ENCODE measurements at places on chromosomes 3 and 15.

GRCh38 chr15:45648521-45649200 lies 13.8 kb downstream of the SQOR start:
- DNase-seq: peak; percentile 81

GRCh38 chr3:129016356-129016719 lies 15.2 kb downstream of the EFCC1 start:
- DNase-seq: no peak

DNA sequence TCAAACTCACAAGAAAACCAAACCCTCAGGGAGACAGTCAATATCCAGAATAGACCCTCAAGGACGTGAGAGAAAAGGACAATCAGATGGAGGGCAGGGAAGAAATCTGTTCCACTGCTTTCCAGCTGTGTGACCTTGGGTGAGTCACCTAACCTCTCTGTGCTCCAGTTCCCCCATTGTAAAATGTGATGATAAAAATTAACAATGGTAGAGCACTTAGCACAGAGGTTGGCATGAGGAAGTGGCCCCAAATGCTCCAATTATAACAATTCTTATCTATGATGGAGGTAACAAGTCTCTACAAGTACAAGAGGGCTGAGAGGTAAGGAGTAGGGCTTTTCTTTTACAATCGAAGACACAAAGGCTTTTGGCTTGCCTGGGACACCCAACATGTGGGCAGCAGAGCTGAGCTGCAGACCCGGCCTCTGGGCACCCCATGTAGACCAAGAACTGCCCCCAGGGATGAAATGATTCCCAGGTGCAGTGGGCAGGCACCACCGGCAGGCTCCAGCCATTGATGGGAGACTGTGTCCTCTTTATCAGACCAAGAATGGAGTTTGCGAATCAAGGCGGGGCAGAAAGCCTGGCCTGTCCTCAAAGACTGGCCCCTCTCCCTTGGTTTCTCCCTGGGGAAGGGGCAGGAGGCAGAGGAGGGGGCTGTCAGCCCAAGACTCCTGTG lies 22.0 kb downstream of the WNT7A start:
- no peak for DNase-seq

DNA sequence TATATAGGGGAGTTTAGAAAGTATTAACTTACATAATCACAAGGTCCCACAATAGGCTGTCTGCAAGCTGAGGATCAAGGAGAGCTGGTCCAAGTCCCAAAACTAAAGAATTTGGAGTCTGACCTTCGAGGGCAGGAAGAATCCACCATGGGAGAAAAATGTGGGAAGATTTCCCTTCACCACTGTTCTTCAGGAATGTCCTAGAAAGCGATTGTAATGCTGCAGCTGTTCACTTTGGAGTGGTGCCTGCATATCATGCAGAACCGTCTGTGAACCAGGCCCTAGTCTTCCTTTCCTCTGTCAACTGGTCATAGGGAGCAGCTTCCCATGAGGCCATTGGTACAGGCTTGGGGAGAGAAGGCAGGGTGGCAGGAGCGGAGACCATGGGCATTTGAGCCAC lies 497.9 kb upstream of the ARPP21 start:
- no peak for DNase-seq

DNA sequence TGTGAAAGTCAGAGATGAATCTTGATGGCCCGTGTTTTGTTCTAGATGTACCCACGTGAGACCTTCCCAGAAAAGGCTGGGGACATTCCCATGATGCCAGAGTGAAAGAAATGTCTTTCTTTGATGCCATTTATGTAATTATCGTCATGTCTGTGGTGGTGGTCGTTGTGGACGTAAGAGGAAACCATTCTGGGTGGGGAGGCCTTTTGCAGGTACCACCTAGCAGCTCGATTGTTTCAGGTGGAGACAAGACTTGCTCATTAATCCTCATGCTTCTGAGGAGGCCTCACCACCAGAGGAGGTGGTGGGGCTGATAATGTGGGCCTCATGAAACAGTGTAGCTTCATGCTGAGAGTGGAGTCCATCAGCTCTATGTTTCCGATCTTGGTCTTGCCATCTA lies 58.1 kb upstream of the USP3 start:
- no peak for DNase-seq

GRCh38 chr3:63370094-63370493 lies 92.0 kb downstream of the SYNPR start:
- DNase-seq: no peak

GRCh38 chr3:181729341-181729869 lies 17.7 kb downstream of the SOX2 start:
- DNase-seq: no peak

- peak; percentile 60 for DNase-seq
Observed at GRCh38 chr3:171132873-171133272, 106.4 kb upstream of the SLC2A2 start.

- DNase-seq: no peak
Observed at GRCh38 chr3:177607589-177607988, 410.3 kb upstream of the TBL1XR1 start.

DNA sequence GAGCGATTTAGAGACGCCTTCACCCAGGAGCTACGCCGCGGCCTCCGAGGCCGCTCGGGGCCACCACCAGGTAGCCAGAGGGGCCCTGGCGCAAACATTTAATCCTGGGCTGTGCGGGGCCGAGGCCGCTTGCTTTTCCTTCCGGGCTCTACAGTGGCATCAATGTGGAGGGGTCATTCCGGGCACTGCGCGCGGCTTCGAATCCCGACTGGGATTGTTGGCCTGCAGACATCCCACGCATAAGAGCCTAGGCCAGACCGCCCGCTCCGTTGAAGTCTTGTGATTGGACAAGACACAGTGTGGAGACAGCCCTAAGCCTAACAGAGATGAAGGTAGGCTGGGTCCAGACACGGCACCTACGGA lies 568 bp upstream of the NCBP2 start:
- no peak for DNase-seq

DNA sequence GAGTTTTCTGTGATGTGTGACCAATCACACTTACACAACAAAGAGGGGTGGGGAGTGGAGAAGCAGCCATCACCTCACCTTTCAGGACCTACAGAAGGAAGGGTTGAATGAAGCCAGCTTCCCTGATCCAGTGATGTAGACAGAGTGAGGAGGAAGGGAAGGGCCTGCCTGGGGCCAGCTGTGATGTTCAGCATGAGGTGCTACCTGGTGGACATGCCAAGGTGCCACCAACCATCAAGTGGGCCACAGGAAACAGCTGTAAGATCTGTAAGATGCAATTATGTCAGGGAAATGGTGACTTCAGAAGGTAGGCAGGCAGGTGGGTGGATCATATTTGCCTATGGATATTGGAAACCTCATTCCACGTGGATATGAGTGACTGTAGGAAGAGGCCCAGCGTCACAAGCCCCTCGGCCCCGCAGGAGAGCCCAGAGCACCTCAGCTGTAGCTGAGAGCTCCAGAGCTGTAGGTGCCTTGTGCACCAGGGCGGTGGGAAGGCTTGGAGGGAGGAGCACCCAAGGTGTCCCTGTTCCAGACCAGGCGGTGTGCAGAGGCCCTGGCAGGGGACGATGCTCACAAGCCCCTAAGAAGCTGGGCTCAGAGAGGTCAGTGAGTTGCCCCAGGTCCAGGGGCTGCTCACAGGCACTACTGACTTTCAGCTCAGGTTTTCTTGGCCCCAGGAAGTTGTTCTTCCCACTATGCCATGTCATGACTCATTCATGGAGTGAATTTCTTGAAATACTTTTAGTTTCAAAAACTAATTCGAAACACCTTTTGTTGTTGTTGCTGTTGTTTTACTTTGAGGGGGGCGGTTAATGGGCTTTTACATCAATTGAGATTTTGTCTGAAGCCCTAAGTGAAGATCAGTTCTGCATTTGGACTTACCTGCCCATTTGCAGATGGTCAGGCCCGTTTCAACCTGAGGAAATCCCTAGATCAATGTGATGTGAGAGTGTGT lies 94.2 kb upstream of the ALDH1A3 start:
- DNase-seq: no peak

DNA sequence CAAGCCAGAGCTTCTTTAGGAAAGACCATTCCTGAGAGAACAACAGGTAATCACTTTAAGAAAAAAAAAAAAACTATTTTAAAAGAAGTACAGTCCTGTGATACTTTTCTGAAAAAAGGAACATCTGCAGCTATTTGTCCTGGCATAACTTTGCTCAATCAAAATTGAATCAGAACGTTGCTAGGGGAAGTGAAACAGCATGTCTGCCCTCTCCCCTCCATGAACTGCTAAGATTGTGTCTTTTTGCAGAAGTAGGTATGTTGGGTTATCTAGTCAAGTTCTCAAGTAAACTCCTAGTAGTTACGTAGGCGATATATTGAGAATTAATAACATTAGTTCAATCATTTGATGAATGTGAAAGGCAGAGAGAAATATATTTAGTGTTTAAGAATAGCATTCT lies 1013.3 kb downstream of the TUSC7 start:
- no peak for DNase-seq

DNA sequence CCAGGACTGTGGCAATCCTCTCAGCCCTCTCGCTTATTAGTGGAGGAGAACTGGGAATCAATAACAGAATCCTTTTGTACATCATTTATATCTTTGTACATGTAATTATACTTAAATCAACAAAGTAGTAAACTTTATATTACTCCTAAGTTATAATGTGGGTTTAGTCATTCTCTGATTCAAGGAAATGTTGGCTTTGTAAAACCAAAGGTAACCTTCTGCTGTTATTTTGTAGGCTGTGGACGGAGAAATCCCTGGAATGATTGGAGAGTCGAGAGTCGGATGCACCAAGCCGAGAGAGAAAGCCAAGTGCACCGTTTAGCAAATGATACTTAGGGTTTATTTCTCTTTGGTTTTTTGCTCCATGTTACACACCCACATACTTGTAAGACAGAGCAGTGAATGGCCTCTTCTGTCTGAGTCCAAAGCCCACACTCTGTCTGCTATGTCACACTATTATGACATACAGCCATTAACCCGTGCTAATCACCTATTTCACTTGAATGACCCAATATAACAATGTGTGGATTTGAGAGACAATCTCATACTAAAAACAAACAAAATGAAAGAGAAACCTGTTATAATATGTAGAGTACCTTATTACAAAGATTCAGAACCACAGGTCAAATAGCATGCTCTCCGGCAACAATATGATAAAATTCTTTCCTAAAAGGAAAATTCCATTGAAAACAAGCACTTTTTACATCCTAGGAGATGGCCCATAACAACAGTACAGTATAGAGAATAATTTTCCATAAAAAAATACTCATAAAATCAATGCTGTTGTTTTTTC lies 72.2 kb downstream of the MECOM start:
- no peak for DNase-seq

- DNase-seq: no peak
Observed at GRCh38 chr3:157859541-157859940, 246.7 kb downstream of the SHOX2 start.

GRCh38 chr15:77607894-77608261 lies 24.8 kb downstream of the LINGO1 start:
- DNase-seq: no peak

DNA sequence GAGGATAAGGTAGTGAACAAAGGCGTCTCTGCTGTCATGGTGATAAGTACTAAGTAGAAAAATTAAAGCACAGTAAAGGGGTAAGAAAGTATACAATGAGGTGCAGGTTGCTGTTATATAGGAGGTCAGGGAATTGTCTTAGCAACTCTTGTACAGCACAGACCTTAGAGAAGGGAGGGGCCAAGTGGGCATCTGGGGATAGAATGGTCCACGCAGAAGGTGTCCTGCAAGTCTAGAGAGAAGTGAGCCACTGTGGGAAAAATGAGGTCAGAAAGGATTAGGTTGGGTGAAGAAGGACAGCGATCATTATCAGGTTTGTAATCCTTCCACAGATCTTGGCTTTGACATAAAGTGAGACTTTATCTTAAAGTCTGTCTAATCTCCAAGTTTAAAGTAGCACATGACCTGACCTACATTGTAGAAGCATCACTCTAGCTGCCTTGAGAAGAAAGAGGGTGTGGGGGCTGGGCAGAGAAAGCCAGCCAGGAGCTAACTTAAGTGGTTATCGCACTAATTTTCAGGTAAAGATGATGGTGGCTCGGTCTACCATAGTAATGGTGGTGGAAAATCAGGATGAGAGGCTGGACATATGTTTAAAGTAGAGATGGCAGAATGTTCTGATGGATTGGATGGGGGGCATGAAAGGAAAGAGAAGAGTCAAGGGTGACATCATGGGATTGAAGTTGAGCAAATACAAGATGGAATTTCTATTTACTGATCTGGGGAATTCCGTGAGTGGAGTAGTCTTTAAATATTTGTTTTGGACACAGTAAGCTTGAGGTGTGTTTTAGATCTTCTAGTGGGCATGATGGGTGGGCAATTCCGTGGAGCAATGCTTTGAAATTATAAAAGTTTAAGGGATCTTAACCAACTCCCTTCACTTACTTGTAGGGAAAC lies 919.2 kb downstream of the ROBO1 start:
- no peak for DNase-seq

- no peak for DNase-seq
Observed at GRCh38 chr3:187361835-187362234, 6.3 kb upstream of the RTP4 start.

GRCh38 chr15:96038650-96039049 lies 291.9 kb upstream of the NR2F2 start:
- DNase-seq: no peak

GRCh38 chr3:177287231-177287630 lies 89.9 kb upstream of the TBL1XR1 start:
- no peak for DNase-seq

DNA sequence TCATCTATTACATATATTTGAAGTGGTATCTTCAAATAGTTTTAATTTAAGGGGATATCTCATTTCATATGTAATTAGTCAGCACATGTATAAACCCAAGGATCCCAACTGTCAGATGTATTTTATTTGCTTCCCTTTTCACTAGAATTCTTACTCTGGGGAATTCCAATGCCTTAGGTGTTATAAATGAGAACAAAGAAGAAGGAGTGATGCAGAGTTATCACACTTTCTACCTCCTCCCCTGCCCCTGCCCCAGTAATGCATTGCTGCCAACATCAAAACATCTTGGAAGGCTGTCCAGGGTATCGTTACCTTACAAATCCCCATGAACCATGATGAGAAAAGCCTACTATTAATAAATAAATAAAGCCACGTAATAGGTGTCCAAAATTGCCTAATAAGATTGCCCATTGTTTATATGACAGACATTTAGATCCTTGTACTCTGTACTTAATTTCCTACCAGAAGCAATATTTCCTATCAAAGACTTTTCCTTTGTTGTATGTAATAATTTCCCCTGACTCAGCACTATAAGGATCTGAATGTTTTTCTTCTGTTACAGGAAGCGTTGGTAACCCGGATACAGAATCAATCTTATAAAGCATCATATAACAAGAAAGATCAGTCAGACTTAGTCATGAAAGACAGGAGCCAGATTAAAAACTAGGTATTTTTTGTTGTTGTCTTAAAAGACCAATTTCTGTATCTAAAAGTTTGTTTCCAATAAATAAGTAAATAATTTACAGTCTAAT lies 38.8 kb downstream of the CBLB start:
- DNase-seq: no peak
